CD4-positive, CD25-positive, alpha-beta regulatory T cell (primary cell): ENCODE measurements at places on chromosomes 11 and 22. TPM values are rescaled to one million over a fixed set of nuclear protein-coding genes. Genes with fewer than 3 reads are reported as not detected.

NFRKB gene
- 17.9 TPM for polyA plus RNA-seq

- H3K36me3 ChIP-seq: no peaks in the 10 kb centered on the region
- peaks cover 69% of the 10 kb centered on the region for H3K4me1 ChIP-seq
- H3K27ac ChIP-seq: peak overlapping the region; percentile 80
Measured at GRCh38 chr11:2300290-2300935, 1.3 kb downstream of the C11orf21 start.

DNA sequence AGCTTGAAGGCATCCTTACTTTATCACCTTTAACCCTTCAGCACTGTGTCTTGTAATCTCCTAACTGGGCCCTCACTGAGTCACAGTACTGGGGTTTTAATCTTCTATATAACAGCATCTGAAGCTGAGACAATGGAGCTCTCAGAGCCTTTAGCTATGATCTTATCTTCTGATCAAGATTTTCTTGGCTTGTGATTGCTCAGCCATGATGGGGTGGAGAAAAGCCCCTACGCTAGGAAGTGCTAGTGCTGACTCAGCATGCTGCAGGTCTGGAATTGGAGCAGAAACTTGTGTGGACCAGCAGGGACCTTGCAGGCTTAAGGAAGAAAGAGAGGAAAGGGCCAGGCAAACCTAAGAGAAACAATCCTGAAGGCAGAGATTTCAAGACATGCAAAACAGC lies 71.7 kb upstream of the EED start:
- no peaks in the 10 kb centered on the region for H3K27me3 ChIP-seq
- no peak overlapping the region for H3K27ac ChIP-seq
- H3K4me1 ChIP-seq: peaks cover 3% of the 10 kb centered on the region
- no peaks in the 10 kb centered on the region for H3K36me3 ChIP-seq
- no peak overlapping the region for H3K4me3 ChIP-seq

DNA sequence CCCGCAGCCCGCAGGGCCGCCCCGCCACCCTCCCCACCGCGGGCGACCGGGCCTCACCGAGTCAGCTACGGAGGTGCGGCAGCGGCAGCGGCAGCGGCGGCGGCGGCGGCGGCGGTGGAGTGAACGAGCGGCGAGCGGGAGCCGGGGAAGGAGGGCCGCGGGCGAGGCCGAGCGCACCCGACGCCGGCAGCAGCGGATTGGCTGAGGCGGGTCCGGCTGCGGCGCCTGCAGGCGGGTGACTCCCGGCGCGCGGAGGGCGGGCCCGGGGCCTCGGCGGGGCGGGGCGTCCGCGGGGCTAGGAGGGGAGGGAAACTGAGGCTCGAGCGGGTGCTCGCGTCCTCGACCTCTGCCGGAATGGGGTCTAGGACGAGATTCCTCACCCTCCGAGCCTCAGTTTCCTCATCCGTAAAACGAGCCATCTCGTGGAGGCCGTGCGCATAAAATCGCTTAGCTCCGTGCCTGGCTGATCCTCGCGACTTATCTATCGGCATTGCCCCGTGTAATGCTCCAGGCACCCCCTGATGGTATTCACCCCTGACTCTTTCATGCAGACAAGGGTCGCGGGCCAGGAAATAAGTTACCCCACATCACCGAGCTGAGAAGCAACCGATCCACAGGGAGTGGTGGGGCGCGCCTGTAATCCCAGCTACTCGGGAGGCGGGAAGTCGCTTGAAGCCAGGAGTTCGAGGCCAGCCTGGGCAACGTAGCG lies at the start of gene CPT1A:
TSS of gene CPT1A (minus strand) at position 199 of the 709 bp plus-strand sequence. CDS start 26,442 bp downstream, outside the sequence.
- peak; percentile 64 for DNase-seq
- no peaks in the 10 kb centered on the region for H3K36me3 ChIP-seq
- H3K4me1 ChIP-seq: peaks cover 63% of the 10 kb centered on the region
- H3K4me3 ChIP-seq: peak within 1 kb of the TSS; percentile 87
- H3K27me3 ChIP-seq: no peaks in the 10 kb centered on the region
- H3K27ac ChIP-seq: peak within 1 kb of the TSS; percentile 77

DNA sequence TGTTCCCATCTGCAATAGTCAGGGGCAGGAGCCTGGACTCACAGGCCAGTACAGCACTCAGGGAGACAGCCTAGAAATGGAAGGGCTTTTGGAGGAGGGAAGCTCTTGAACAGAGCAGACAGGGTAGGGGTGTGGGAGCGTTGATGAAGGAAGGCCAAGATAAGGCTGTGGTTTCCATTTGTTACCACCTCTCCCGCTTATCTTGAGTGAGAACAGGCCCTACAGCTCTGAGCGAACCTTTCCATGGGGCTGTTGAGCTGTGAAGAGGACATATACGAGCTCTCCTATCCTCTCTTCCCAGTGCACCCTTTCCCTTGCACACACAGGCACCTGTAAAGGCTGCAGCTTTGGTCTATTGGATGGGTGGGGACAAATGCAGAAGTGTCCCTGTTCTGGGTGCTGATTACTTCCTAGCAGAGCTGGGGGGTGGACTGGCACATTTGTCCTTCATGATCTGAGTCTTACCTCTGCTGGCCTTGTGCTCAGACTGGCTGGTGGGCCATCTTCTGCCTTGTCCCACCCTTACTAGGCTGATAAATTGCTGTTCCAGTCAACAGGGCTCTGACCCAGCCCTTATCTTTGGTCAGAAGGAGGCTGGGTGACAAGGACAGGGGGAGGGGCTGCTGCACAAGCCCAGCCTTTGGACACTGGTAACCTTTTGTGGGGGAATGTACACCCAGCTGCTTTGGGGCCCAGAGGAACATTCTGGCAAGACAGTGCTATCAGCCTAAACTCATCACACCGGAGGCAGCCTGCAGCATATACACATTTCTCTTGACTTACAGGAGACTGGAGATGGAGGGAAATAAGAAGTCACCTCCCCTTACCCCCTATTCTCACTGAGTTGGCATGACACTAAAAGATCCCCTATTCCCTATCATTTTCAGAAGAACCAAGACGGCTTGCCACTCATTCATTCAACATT lies 80.1 kb upstream of the NNMT start:
- no peaks in the 10 kb centered on the region for H3K27me3 ChIP-seq
- peak overlapping the region; percentile 64 for H3K4me3 ChIP-seq
- no peak overlapping the region for H3K27ac ChIP-seq
- H3K36me3 ChIP-seq: no peaks in the 10 kb centered on the region
- peaks cover 30% of the 10 kb centered on the region for H3K4me1 ChIP-seq
- no peak for DNase-seq

DNA sequence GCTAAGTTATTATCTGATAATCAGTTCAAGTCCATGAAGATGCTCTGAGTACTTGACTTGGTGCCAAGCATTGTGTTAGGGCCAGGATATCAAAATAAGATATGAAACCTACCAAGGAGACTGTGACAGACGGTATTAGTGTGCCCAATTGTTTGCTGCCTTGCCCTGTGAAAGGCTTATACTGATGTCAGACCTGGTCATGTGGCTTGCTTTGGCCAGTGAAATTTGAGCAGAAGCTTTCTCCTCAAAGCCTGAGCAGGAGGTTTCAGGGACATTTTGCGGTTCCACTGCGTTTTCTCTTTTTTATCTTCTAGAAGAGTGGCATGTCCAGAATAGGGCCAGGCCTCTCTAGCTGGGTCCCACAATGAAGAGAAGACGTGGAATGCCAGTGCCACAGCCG lies 15.8 kb upstream of the PKNOX2 start:
- no peaks in the 10 kb centered on the region for H3K36me3 ChIP-seq
- no peak overlapping the region for H3K4me3 ChIP-seq
- peaks cover 3% of the 10 kb centered on the region for H3K27me3 ChIP-seq
- no peaks in the 10 kb centered on the region for H3K4me1 ChIP-seq
